M059J (cell line): ENCODE measurements at places on chromosomes 4 and X.
A peak's percentile ranks its signal among the peaks of the same experiment; 100 is the strongest.

- no peak for DNase-seq
Observed at GRCh38 chr4:55949482-55949802, 697 bp downstream of the CEP135 start.

DNA sequence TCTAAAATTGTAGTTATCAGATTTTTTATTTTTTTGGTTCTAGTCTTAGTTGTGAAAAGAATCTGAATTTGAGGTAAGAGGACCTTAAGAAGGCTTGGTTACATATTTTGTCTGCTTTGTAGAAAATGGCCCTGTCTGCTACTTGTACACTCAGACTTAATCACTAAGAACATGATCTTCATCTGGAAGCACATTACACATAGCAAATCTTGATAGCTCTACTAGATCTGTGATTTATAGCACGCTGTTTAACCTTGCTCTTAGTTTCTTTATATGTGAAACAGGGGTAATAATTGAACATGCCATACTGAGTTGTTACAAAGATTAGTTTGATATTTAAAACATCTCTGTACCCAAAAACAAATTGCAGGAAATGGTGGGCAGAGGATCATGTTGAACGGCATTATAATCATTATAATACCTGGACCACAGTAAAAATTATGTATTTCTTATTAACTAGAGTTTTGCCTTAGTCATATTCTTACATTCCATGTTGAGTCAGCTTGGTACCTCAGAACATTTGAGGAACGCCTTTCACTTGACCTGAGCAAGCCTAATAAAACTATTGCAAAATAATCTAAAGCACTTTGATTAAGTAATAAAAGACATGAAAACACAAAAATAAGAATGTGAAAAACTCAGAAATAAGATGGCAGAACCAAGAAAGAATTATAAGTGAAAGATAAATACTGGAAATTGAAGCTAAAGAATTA lies 738.0 kb upstream of the AADAT start:
- DNase-seq: no peak

GRCh38 chrX:112081781-112082652 lies 559 bp downstream of the TRPC5 start:
- no peak for DNase-seq

- DNase-seq: no peak
Observed at GRCh38 chr4:69831646-69832325, 28.2 kb downstream of the SULT1E1 start.

GRCh38 chrX:71227370-71228062 lies 4.5 kb downstream of the GJB1 start:
- no peak for DNase-seq

DNA sequence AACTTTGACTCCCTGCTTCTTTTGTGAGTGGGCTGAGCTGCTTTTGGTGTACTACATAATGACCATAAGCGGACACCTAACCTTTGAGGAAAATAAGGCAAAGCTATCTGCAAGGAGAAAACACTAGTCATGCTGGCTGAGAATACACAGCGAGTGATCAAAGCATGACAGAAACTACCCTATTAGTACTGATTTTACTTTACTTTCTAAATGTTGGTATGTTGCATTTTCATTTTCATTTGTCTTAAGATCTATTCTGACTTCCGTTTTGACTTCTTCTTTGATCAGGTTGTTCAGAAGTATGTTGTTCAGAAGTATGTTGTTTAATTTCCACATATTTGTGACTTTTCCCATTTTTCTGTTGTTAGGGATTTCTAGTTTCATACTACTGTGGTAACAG lies 361.1 kb downstream of the TRAM1L1 start:
- no peak for DNase-seq

DNA sequence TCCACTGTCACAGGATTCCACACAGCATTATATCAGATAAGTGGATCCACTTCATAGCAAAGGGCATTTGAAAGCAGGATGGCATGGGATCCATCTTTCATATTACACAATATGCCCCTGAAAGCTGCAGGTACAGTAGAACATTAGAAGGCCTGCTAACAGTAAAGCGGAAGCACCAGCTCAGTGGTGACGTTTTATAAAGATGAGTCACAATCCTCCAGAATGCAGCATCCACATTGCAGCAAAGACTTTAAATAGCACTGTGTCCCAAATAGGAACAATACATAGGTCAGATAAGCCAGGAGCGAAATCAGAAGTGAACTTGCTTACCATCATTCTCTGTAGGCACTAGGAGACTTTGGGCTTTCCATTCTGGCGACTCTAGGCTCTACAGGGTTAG lies 609.5 kb upstream of the FAT1 start:
- DNase-seq: peak; percentile 74

- no peak for DNase-seq
Observed at GRCh38 chrX:45811326-45811725, 610.6 kb upstream of the DIPK2B start.

GRCh38 chr4:2806390-2807355 lies 13.8 kb downstream of the SH3BP2 start:
- no peak for DNase-seq

GRCh38 chrX:103376979-103377324 lies 614 bp downstream of the BEX3 start:
- peak; percentile 33 for DNase-seq

DNA sequence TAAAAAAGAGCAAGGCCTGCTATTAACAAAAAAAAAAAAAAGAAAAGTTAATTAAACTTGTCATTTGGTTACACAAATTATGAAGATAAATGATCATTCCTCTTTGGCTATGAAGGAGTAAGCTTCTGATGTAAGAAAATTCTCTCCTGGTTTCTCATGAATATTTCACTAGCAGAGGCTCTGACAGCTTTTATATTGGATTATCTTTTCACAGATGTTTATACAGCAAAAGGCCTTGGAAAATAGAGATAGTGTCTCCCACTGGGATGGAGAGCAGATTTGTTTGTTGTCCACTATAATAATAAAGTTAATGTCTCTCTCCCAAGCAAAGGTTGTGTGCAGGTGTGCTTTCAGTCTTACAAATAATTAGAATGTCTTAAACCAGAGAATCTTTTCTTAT lies 40.7 kb upstream of the PDGFC start:
- no peak for DNase-seq

DNA sequence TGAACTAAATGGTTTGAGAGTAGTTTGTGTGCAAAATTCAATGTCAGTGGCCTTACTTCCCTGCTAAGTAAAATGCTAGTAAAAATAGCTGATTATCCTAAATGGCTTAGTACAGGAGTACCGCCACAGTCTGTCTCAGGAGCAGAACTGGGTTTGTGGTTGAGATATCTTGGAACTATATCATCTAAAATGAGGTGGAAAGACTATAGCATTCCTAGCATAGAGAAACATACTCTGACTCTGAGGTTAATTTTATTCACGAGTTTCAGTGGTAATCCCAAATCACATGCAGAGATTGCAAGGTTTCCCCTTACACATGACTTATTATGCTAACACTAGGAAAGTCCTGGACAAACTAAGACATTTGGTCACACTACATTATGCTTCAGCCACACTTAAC lies 70.4 kb downstream of the OR13H1 start:
- peak; percentile 69 for DNase-seq

GRCh38 chr4:149928507-149928906 lies 112.9 kb upstream of the IQCM start:
- no peak for DNase-seq

- peak; percentile 0 for DNase-seq
Observed at GRCh38 chr4:170087163-170087700, 2.5 kb downstream of the AADAT start.

DNA sequence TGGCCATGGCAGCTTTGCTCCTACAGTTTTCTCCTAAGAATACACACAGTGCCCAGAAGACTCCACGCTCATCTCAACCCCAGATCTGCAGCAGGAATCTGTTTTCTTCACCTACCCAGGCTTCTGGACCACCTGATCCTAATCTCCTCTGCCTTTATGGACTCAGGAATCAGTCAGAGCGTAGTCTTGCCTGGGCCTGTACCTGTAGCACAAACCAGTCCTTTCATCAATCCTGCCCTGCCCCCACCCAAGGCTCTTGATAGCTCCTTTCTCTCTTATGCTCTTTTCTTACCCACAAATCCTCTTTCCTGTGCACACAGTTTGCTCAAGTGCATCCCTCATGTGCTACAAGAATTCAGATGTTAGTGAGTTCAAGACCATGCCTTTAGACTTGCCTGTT lies 89.7 kb downstream of the ZNF718 start:
- no peak for DNase-seq

DNA sequence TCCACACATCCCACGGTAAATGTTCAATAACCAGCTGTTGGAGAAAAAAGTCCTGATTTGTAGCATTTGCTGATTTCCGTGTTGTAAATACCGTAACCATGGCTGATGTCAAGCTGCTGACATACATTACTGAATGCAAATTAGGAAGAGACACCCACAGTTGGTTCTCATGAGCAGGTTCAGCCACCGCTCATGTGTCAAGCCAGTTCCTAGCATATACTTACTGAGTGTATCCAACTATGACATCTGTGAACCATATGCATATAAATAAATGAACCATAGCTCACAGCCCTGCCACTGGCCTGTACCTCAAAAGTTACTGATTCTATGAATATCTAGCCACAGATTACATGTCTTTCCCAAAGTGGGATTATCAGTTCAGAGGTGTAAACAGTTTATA lies 29.5 kb downstream of the FHDC1 start:
- DNase-seq: no peak

DNA sequence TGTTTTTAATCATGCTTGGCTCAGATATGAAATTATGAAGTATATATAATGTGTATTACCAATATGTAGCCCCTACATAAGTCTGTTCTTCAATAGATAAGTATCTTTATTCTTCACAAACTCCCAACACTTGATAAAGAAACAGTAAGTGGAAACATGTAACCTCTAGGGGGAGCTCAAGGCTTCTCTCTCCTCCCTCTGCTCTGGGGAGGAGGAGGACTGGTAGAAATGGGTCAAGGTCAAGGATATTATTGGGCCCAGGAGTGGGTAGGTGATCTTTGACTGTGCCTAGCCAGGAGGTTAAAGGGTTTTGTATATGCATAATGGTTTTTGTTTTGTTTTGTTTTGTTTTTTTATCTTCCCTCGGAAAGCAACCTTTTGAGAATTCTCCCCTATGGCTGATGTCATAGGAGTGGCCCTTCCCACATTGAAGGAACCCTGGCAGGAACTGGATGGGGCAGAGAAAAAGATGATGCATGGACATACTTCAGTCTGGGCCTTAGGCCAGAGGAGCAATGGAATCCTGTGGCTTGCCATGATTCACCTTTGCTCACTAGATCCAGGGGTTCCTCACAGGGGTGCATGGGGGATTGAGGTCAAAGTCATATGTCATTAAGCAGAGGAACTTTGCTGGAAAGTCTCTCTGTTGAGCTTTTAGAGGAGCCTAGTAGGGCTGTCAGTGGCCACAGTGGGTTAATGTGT lies 460.3 kb downstream of the MID1IP1 start:
- DNase-seq: peak; percentile 85

- peak; percentile 49 for DNase-seq
Observed at GRCh38 chrX:129678614-129679195, 23.9 kb upstream of the APLN start.

GRCh38 chr4:100517864-100518341 lies at the start of gene EMCN:
EMCN (minus strand) TSS chr4:100518022; CDS start chr4:100517914, 108 bp downstream.
- no peak for DNase-seq

GRCh38 chr4:949656-950055 lies 17.4 kb downstream of the TMEM175 start:
- no peak for DNase-seq

DNA sequence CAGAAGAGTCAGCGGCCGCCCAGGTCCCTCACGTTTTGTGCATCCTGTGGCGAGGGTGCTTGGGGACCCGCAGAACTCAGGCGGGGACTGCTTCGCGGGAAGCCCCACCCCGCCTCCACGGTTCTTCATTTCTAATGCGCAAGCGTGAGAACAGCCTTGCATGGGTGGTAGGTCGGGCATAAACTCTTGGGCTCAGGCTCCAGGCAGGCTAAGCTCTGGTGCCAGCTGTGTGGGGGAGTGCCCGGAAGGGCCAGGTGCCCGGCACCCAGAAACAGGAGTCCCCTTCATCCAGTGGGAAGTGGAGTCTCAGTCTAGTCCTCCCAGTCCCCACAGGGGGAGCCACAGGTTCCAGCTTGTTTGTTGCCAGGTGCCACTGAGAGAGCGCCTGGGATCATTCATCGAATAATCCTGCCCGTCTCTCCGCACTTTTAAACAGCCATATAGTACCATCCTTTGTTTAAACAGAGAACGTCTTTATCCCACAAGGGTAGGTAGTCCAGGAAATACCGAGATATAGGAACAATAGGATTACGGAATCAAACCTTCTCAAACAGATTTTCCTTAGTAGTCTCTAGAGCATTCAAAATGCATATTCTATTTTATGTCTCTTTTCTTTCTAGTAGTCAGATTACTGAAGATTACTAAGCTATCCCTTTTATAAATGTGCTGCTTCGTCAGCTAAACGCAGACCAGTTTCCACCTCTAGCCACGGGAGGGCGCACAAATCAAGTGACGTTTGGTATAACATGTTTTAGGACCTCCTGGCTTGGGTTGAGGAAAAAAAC lies 12.7 kb upstream of the RBBP7 start:
- peak; percentile 68 for DNase-seq

DNA sequence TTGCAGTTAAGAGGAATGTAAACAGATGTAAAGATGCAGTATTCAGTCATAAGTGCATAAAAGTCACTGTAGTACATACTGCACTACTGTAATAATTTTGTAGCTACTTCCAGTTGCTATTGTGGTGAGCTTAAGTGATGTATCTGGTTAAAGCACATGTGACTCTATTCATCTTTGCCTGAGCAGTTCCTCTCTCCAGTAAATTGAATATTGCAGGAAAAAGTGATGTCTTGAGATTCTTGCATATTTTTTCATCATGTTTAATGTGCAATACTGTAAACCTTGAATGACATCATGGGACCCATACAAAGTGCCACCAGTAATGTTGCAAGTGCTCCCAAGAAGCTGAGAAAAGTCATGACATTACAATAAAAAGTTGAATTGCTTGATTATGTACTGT lies 9.6 kb downstream of the UBA6 start:
- DNase-seq: no peak

DNA sequence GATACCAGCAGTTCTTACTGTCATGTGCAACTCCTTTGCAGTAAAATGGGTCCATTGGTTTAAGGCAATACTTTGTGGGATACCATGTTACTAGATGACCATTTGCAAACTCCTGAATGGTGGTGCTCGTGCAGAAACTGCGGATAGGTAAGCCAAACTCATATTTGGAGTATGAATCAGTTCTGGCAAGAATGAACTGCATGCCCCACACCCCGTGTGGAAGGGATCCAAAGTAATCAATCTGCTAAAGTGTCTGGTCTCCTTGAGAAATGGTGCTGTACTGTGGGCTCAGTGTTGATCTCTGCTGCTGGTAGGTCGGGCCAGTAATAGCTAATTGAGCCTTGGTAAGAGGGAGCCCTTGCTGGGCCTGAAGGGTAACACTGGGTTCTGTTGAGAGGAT lies 4.2 kb upstream of the TAB3 start:
- peak; percentile 71 for DNase-seq

- DNase-seq: peak; percentile 49
Observed at GRCh38 chr4:108117418-108118182, 51.1 kb downstream of the LEF1 start.

- DNase-seq: no peak
Observed at GRCh38 chr4:169071747-169072146, 61.7 kb upstream of the CBR4 start.

DNA sequence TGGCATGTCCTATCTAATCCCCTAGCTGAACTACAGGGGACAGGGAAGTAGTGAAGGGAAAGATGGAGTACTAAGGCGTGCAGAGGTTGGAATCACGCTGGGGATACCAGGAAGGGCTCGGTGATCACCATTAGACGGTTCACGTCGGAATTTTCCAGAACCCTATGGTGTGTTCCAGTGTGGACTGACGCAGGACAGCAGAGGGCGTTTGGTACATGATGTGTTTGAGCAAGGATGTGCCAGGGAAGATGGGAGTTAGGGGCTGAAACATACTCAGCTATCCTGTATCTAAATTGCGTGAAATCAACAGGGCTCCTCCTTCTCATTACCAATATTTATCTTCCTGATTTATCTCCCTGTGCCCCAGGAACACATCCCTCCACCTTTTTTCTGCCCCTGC lies 33.7 kb downstream of the PRPS2 start:
- no peak for DNase-seq
